Jurkat, Clone E6-1 (cell line): ENCODE measurements at places on chromosomes 6 and 20.

DNA sequence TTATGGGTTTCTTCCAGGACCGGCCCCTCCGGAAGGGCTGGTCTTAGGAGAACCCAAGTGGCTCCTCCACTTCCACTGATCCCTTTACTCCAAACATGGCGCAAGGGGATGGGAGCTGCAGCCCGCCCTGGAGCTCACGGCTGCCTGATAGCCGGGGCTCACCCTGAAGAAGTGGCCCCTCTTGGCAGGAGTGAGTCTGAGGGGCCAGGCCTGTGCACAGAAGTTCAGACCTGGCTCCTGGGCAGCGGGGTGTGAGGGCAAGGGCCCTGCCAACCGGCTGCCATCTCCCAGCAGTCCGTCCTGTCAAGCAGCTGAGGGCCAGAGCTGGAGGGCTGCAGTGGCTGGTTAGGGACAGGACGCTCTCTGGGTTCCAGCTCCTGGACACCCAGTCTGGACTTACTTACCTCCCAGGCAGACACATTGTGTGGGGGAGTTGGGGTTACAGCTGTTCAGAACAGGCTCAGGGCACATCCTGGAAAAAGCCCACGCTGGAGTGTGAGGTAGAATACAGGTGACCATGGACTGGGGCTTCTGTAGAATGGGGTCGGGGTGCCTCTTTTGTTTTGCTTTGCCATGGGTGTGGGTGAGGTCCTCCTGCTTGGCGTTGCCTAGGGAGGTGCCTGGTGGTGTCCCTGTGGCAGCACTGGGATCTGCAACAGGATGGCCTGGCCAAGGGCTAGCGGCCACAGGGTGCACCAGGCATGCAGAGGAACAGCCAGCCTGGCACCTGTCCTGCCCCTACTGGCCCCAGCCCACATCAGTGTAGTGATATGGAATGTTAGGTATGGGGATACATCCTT is 88.4 kb downstream of the ASXL1 start:
- no peak for DNase-seq

DNA sequence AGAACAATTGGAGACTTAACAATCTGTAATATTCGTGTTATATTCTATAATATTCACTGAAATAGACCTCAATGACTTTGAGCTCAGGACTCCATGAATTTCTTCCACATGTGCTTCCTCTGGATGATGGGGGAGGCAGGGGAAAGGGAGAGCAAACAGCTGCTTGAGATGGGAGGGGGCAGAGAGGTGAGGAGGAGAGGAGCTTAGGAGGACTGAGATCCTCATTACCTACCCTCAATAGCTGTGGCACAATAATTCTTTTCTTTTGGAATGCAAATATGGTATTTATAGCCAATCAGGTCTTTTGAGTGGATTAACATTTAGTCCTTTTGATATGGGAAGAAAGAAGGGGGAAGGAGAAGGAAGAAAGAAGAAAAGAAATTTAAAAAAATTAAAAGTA is 64.1 kb upstream of the ZNF217 start:
- DNase-seq = no peak

GRCh38 chr6:159121486-159121885 is 47.7 kb upstream of the FNDC1 start:
- no peak for DNase-seq

DNA sequence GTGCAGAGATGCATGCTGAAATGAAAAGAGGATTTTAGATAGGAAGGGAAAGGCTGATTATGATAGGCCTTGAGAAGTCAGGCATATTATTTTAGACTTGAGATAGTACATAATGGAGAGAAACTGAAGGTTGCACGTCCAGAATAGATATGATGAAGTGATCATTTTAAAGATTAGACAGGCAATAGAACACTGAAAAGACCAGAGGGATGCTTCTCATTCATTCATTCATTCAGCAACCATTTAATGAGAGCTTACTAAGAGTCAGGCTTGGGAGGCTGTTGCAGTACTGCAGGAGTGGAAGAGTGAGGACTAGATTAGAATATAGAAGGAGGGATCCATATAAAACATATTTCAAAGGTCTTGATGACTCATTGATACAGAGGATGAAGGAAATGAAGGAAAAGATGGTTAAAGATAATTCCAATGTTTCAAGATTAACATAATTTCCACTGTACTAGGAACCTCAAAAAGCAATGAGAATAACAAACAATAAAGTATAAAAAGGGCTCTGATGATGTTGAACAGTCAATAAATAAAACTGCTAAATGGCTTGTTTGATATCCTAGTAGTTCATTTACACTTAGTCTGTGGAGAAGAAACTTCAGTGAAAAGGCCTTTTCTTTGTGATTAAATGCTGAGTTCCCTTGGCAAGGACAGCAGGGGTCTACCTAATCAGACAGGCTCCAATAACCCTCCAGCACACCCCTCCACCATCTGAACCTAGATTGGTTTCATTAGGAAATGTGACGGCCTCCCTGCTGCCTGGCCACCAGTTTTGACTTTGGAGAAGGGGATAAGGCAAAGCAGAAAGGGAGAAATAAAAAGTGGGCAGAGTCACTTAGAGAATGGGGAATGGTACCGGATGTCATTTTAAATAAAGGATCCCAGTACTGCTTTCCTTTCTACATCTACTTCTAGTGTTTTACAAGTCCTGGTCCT is 5.3 kb upstream of the FBXO9 start:
- no peak for DNase-seq

DNA sequence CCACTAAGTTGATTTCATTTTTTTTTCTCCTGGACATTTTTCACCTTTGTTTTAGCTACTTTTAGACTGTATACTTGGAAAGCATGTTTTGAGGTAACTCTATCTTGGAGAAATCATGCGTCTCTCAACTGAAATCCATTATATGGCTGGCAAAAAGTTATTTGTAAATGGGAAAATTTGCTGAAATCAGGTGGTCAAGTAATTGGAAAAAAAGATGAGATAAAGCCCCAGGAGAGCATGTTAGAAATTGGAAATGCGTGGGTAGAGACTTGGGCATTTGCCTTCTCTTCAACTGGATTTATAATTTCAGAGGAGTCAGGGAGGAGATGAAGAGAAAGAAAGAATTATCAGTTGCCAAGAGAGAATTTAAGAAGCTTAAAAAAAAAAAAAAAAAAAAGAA is 217.1 kb upstream of the MAP3K7 start:
- no peak for DNase-seq

DNA sequence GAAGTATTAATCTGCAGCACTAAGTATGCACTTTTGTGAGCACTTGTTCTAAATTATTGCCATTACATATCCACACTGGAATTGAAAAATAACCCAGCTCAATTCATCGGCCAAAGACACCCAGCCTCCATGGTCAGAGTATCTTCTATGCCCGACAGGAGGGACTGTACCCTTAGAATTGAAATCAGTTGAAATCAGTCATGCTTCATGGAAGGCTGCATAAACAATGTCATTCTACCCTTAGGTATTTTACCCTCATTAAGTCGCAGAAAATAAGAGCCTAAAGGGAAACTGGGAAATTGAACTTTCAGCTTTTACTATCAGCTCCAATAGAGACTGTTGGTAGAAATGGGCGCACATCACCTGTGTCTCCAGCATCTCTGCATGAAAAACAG is 2.9 kb upstream of the RAMACL start:
- DNase-seq = no peak

DNA sequence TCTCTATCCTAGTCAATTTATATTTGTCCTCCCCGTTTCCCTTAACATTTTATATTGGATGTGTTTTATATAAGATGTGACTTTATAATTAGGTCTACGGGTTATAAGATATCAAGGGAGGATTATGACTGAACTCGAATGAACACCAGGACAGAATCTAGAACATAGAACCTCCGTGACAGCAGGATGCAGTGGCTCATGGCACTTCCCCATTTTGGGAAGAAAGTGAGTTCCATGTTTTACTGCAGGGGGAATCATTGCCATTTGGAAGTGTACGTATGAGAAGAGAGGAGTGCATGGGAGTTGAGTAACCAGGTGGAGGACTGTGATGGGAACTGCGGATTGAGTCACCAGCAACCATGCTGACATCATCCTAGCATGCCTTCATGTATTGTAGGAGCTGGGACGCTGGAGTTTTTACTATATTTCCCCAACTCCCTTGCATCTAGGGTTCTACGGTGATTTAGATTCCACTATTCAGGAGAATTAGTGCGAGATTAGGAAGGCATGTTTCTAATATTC is 56.1 kb upstream of the FOXC1 start:
- DNase-seq = no peak
